ENCODE measurements at places on chromosomes 12 and 14.

GRCh38 chr12:26030371-26030770 lies 71.9 kb downstream of the RASSF8 start:
- DNase-seq, result no peak

GRCh38 chr12:129556082-129556481 lies 347.7 kb downstream of the TMEM132D start:
- DNase-seq, result no peak

DNA sequence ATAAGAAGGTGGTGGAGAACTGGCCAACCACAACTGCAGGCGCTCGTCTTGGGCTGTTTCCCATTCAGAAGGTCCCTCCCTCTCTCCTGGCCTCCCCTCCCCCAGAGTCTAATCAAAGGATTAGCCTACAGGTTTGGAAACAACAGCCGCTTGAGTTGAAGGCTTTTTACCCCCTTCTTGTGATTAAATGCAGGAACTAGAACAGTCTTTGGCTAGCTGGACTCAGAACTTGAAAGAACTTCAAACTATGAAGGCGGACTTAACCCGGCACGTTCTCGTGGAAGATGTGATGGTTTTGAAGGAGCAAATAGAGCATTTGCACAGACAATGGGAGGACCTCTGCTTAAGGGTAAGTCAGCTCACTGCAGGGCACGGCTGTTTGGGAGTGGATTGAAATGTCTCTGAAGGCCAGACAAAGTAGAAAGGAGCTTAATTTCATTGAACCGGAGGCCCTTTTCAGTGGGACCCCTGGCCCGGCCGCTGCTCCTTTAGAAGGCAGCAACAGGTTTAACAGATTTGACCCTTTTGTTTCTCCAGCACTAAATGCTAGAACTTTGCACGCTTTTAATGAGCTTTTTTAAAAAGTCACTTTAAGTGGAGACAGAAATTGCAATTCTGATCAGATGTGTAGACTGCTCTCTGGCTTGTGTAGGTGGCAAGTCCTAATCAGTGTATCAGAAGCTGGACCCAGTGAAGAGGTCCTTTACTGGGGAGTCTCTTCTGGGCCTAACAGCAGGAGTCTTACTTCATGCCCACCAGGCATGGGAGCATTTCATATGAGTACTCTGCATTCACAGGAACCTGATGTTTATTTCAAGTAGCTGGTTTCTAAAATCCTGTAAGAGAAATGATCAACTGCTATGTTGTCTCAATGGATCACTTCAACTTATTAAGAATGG lies 107.7 kb downstream of the ESR2 start:
- no peak for DNase-seq

DNA sequence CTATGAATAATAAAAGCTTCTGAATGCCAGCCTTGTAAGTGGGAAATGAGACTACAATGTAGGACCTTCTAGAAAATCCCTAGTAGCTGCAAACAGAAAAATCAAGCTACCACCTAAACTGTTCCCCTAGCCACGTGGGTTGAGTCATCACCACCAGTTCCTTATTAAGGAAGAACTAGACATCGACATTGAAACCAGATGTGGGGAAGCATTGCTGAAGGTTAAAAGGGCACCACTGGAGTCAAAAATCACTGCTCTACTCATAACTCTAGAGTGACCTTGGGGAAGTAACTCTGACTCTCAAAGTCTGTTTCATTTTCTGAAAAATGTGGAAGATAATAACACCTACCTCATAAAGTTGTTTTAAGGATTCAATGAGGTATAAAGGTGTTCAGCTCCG lies 9.4 kb upstream of the CNIH1 start:
- DNase-seq, result no peak

- DNase-seq, result no peak
Observed at GRCh38 chr12:58529897-58530741, 390.2 kb downstream of the LRIG3 start.

DNA sequence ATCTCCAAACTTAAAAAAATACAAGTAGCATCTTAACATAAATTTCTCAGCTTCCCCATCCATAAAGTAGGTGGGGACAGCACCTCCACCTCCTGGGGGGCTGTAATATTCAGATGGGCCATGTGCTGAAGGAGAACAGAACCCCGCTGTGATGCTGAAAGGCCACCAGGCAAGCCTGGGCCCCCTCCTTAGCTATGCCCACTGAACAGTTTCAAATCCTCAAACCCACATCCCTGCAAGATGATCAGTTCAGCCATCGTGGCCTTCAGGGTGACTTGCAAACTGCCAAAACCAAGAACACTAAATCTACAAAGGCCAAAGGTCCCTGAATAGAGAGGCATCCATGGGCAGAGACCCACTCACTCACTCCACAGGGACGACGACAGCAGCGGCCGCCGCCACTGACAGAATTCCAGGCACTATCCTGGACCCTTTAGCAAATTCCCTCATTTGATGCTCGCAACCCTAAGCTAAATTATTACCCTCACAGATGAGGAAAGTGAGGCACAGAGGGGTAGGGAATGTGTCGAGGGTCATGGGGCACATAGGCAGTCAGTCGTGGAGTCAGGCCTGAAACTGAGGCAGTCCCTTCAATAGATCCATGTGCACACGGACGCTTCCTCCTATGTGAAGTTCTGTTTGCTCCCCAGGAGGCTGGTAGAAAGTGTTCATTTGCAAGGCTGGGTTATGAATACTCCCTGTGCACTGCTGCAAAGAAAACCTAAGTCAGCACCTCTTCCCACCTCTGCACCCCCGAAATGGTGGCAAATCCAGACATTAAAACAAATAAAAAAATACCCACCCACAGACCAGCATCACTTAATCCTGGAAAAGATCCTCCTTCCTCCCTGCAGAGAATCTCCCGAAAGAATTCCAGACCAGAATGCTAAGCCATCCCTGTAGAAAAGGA lies 5.9 kb downstream of the ITPK1 start:
- DNase-seq, result no peak

DNA sequence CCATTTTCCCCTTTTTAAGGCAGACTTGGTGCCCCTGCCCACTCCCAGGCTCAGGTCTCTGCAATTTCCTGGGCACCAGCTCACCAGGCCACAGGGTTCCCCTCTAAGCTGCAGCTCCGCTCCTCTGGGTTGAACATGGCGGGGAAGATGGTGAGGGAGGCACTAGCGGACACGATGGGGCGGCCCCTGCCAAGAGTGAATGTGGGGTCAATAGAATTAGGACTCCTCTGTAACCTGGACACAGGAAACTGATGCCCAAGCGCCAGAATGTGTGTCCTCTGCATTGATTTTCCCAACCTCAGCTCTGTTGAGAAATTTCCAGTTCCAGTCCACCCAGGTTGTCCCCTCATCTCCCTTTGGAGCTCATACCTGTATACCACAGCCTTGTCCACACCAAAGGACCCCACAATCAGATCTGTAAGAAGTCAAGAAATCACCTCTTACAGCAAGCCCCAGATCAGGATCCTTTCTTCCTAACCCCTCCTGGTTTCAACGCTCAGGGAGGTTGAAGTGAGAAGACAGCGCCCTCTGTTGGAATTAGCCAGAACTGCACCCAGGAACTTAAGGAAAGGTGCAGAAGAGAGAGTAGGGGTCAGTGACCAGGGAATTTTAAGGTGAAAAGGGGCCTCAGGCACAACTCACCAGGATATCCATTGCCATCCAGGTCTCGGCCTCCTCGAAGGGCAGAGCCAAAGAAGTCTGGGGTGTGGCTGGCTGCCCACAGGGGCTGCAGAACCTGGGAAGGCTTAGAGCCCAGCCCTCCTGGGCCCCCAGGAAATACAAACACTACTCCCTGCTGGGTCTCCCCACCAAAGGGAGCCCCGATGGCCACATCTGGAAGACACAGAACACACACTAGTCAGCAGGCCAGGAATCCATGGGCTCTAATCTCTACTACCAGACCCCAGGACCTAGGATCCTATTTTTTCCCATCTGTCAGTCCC lies 14.7 kb downstream of the ITGA5 start:
- no peak for DNase-seq

GRCh38 chr14:33959692-33960151 lies 8.8 kb upstream of the EGLN3 start:
- DNase-seq, result no peak

DNA sequence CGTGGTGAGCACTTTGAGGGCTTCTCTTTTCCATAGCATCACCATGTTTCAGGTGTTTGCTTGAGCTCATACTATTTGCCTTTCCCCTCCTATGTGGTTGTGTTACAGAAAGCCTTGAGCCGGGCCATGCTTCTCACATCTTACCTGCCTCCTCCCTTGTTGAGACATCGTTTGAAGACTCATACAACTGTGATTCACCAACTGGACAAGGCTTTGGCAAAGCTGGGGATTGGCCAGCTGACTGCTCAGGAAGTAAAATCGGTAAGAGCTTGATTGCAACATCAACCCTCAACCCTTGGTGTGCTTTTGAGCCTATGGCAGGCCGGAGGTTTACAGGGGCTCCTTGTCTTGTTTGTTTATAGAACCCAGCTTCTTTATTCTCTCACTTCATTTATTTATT lies 8.1 kb downstream of the LETMD1 start:
- DNase-seq, result no peak

DNA sequence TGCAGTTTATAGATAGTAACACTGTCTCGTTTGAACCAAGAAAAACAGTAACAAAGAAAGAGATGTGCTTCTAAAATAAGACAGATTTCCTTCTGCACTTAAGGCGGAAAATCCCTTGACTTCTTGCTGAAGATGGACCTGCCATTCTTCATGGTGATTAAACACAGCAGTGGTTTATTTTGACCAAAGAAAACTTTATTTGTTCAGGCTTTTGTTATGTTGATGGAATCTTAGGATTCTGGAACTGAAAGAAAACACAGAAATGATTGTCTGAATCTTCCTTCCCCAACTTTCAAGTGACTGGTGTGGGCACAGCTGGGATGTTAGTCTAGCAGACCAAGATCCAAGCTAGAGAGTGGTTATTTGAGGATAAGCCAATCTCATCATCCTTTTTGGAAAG lies 72.2 kb downstream of the DACT1 start:
- no peak for DNase-seq

DNA sequence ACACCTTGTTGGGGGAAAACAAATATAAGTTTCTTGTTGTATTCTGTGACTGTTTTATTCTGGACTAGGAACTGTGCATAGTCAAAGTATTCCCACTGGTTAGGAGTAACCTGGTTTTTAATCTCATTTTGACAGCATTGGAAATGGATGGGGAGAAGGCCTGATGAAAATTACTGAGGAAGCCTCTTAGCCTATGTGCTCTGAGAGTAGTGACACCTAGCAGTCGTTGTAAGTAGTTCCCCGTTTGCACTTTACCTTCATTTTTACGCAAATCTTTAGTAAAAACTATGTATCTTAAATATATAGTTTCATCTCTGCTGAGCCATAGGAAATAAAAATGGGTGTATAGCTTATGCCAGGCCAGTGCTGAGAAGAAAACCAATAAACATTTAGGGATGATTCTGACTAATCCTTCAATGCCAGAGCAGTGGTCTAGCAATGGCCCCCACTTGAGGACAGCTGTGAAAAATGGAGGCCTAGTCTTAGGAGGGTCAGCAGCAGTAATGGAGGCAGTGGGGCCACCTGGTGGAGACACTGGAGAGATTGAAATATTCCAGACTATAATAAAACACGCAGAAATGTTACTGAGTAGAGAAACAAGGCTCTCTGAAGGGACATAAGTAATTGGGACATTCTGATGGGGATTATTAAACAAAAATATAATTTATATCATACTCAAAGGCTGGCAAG lies 133.2 kb upstream of the NOVA1 start:
- DNase-seq, result no peak

- DNase-seq, result no peak
Observed at GRCh38 chr14:61911574-61911973, 149.4 kb downstream of the SNAPC1 start.

DNA sequence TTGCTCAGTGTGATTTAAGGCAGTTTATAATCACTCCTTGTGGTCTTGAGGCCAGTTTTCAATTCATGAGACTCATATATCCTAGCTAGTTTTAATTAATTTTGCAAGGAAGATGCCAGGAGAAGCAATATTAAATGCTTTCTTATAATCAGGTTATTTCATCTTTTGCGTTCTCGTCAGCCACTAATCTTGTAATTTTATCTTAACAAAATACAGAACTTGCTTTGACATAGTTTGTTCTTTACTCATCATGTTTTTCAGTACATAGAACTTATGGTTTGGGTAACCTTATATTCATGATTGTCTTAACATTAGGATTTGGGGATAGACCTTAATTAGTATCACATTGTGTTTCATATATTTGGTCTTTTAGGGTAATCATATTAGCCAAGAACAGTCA lies 76.0 kb downstream of the LIN52 start:
- DNase-seq, result no peak

- no peak for DNase-seq
Observed at GRCh38 chr12:38892087-38892786, 13.2 kb downstream of the CPNE8 start.

DNA sequence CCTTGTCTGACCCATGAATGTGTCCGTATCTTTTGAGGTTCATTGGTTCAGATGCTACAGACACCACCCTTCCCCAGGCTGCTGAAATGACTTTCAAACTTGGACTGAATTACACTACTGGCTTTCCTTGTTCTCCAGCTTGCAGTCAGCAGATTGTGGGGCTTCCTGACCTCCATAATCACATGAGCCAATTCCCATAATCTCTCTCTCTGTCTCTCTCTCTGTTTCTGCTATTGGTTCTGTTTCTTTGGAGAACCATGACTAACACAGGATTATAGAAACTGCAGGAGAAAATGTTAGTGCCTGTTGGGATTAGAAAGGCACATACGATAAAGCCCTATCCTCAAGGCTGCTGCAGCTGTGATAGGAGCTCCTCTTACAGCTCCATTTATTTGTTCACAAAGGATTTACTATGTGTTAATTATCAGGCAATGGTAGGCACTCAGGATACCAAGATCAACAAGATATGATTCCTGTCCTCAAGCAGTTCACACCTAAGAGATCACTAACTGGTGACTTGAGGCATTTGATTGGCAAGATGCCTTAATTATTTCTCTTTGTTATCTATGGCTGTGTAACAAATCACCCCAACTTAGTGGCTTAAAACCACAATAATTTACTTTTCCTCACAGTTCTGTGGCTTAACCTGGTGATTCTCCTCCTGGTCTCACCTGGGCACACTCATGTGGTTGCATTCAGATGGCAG lies 10.2 kb upstream of the NYNRIN start:
- DNase-seq, result no peak

GRCh38 chr12:27802511-27802910 lies 22.5 kb upstream of the MANSC4 start:
- DNase-seq, result no peak

GRCh38 chr14:71947947-71948500 lies 15.8 kb downstream of the RGS6 start:
- no peak for DNase-seq

GRCh38 chr12:92701441-92701840 lies 1.3 kb upstream of the PLEKHG7 start:
- DNase-seq, result no peak

- DNase-seq, result no peak
Observed at GRCh38 chr14:65303899-65304222, 108.7 kb upstream of the FUT8 start.

DNA sequence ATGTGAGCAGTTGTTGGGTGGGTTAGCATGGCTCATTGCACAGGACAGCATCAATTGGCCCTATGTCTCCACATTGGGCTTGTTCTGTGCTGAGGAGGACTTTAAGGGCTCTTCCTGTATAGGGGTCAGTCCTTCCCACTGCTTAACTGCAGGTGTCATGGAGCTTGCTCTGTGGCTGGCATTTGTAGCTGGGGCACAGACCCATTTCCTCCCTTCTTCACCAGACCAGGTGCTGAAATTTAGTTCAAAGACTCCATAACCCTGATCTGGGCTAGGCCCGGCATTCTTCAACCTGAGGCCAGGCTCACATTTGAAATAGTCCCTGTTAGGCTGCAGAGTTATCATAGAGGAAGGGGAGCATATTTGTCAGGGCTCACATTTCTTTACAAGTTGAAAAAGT lies 12.8 kb downstream of the CHST11 start:
- no peak for DNase-seq

- no peak for DNase-seq
Observed at GRCh38 chr12:6443361-6443983, 1.3 kb upstream of the CD27 start.

- no peak for DNase-seq
Observed at GRCh38 chr14:59086241-59086882, 102.1 kb upstream of the DAAM1 start.
